ENCODE measurements at places on chromosomes 3 and 15.

- DNase-seq, result no peak
Measured at GRCh38 chr3:57896691-57897090, 111.5 kb upstream of the FLNB start.

- DNase-seq, result peak; percentile 56
Measured at GRCh38 chr15:39788108-39788507, 5.5 kb upstream of the FSIP1 start.

GRCh38 chr15:101328001-101328400 is 33.0 kb upstream of the SNRPA1 start:
- DNase-seq, result no peak

GRCh38 chr3:195103623-195104022 is 167.3 kb downstream of the XXYLT1 start:
- no peak for DNase-seq

DNA sequence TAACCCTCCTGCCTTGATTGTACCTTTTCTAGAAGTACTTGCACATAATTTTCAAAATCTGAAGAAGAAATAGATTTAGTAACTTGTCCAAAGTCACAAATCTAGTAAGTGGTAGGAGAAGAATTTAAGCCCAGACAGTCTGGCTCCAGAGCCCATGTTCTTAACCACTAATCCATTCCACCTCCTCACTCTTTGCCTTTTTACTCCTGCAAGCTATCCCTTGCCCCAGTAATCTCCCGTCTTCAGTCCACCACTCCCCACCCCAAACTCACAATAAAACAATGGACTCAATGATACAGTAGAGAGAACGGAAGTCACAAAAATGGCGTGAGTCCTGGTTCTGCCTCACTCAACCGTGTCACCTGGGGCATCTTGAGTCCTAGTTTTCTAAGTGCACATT is 48.7 kb downstream of the SETMAR start:
- DNase-seq, result no peak

GRCh38 chr3:151644020-151644620 is 89.6 kb upstream of the AADACL2 start:
- no peak for DNase-seq

DNA sequence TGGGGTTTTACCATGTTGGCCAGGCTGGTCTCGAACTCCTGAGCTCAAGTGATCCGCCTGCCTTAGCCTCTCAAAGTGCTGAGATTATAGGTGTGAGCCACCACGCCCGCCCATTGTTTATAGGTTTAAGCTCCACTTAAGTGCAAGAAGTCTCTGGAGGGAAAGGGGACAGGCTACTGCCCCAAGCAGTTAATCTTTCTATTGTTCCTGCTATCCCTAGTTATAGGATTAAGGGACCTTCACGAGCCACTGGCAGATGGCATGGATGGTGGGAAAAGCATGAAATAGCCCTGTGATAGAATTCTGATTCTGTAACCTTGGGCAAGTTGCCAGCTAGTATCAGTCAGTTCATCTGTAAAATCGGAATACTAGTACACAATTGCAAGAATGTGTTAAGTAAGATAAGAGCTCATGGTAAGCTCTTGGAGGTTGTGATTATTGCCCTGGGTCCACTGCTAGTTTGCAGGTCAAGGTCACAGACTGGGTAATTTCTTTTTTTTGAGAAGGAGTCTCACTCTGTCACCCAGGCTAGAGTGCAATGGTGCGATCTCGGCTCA is 5.3 kb upstream of the RBPMS2 start:
- DNase-seq, result no peak

DNA sequence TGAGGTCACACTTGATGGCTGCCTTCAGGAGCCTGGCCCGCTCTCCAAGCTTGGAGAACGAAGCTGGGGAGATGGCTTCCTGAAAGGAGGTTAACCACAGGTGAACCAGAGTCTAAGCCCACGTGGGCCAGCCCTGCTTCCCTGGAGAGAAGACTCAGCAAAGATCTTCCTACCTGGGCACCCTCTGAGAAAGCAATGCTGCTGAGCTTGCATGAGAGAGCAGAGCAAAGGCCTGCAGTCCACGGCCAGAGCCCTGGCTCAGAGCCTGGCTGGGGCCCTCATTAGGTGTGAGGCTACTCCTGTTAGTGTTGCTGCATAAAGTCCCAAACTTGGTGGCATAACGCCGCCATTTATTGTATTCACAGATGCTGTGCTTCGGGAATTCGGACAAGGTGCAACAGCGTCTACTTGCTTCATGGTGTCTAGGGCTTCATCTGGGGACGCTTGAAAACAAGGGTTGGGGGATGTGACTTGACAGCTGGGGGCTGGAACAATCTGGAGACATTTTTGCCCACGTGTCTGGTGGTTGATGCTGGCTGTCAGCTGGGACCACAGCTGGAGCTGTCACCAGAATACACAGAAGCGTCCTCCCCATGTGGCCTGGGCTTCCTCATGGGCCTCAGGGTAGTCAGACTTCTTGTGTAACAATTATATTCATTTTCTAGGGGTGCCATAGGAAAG is 87.9 kb upstream of the MEF2A start:
- DNase-seq, result no peak

- DNase-seq, result no peak
Measured at GRCh38 chr15:50830477-50831354, 65.2 kb upstream of the SPPL2A start.

GRCh38 chr3:126399756-126400155 is 5.0 kb downstream of the CFAP100 start:
- DNase-seq, result no peak

GRCh38 chr3:143483214-143483613 is 363.6 kb downstream of the CHST2 start:
- DNase-seq, result no peak

DNA sequence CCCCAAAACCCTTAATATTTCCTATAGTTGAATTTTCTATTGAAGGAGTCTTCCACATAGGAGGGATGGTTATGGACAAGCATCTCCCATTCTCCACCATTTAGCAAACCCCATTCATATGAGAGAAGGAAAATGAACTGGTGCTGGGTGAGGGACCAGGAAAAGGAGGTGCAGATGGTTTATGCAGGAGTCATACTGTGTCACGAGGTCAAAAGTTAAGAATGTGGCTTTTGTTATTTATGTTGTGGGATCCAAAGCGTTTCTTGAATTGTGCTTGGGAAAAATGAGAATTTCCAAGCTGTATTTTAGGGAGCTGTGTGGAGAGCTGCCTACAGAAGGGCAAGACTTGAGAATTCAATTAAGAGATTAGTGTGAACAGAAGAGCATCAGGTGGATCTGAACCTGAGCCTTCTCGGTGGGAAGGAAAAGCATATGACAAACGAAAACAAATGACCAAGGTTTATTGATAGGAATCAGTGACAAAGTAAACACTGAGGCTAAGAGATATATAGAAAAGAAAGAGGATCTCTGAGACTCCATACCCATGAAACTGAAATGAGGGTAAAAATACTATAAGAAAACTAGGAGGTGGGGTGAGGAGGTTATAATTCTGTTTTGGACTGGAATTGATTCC is 473.3 kb upstream of the NR2F2 start:
- no peak for DNase-seq

- DNase-seq, result peak; percentile 67
Measured at GRCh38 chr3:40191850-40192448, 117.6 kb upstream of the EIF1B start.

DNA sequence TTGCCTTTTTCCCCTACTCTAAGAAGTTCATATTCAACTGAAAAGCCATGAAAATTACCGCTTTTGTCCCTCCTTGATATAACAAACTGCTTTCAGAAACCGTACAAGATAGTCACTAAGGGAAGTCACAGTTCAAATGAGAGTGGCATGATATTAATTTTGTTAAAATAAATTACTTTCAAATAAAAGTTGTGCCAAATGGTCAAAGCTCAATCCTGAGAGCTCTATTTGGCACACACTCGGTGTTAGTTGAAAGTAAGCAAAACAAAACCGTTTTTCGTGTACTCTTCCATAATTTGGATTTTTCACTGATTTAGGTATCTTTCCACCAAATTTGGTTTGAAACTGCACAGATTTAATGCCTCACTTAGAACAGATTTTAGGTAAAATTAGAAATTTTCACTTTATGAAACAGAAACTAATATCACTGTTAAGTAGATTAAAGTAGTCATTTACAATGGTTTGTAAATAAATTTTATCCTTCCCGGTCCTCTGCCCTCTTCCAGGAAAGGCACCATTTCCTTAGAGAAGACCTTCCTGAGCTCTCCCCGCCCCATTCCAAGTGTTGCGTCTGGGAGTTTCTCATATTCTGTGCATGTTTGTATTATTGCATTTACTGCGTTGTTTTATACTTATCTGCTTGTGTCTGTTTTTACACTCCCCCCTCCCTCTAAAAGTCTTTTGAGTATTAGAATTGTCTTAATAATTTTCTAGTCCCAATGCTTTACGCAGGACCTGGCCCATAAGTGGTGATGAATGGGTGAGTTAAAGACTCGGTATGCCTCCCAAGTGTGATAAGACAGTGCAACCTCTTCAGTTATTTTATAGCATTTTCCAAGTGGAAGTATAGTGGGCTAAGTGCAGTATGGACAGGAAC is 853 bp downstream of the TCAIM start:
- DNase-seq, result no peak

DNA sequence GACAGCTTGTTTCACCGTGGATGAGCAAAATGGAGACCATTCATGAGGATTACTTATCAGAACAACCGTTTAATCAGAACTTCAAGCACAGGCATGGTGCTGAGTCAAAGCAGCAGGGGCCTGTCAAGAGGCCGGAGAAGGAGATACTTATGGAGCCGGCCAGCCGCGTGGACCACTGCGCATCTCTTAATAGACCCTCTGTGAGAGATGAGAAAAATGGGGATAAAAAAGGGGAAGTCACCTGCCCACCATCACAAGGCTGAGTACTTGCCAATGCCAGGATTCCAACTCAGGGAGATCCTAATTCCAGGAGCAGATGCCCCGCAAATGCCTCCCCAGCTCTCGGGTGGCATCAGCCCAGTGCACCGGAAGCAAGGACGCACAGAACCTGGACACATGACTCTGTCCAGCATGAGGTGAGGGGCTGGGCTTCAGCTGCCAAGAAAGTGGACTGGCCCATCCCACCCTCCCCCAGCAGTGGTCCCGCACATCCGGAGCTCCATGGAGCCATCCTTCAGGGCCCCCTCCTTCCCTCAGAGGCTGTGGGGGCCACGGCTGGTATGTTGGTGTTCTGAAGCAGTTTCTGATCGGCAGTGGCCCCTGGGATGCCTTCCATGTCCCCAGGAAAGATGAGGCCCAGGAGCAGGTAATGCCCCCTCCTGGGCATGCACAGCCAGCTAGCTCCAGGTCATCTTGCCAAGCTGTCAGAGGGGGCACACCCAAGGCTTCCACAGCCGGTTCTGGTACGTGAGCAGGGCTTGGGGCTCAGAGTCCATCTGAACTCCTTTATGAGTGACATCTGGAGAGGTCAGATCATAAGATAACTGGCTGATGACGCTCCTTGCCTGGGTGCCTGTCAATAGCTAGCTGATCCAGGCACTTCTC is 143.8 kb downstream of the ATP10A start:
- DNase-seq, result no peak

DNA sequence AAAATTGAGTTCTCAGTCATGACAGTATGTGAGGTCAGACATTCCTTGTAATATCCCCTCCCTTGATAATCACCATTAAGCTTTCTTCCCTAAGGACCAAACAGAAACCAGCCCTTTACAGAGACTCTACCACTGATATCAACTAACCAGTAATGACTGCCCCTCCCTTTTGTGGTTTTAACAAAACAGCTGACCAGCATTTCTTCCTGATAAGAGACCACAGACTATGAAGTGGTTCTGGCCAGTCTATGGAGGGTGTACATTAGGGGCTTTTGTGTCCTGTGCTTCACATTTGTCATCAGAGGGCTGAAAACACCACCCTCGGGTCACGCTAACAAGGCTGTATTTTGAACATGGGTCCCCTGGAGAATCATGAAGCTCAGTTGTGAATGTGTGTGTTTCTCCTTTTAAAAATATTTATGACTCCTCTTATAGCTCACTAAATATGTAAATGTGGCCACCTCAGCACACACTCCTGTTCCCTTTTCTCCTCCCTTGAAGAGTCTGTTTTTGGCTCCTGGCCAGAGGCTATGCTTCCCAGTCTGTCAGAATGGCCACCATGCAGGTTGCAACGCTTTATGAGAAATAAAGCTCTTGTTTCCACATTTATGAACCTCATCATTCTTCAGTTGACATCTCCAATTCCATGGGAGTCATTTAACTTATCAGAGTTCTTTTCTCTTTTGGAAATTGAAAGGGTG is 239.3 kb downstream of the CPNE4 start:
- DNase-seq, result no peak
